ENCODE measurements at places on chromosomes 4 and X. TPM values are rescaled to one million over a fixed set of nuclear protein-coding genes. Genes with fewer than 3 reads are reported as not detected.

ITIH6 gene
- not detected for total RNA-seq

WWC2 gene
- 44.5 TPM for total RNA-seq

HSFX4 gene
- total RNA-seq: not detected

SPATA4 gene
- total RNA-seq: not detected

C4orf51 gene
- 17.9 TPM for total RNA-seq

RAB41 gene
- not detected for total RNA-seq

TMEM144 gene
- 5.2 TPM for total RNA-seq

MTTP gene
- 0.14 TPM for total RNA-seq

RASSF6 gene
- 0.66 TPM for total RNA-seq
